ENCODE measurements at places on chromosomes 11 and 22. TPM values are rescaled to one million over a fixed set of nuclear protein-coding genes. Genes with fewer than 3 reads are reported as not detected.
A peak's percentile ranks its signal among the peaks of the same experiment; 100 is the strongest.

Gene MS4A13
- not detected for total RNA-seq

DNA sequence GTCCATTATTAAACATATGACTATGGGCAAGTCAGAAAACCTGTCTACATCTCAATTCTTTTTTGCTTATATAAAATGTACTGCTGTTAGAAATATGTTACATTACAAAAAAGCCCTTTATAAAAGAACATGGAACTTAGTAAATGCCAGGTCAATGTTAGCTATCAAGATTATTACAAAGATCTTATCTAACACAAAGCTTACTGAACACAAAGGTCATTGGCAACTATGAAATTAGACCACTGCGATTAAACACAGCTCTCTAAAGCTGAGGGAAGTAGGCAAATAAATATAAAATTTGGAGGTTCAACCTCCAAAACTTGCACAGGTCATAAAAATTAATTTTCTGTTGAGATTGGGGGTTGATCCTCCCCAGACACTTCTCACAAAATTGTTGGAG is 692.8 kb upstream of the CCDC90B start:
- no peaks in the 10 kb centered on the region for H3K36me3 ChIP-seq
- no peaks in the 10 kb centered on the region for H3K4me1 ChIP-seq
- no peak for DNase-seq

GRCh38 chr11:11237070-11237832 is 115.8 kb downstream of the CSNK2A3 start:
- no peaks in the 10 kb centered on the region for H3K36me3 ChIP-seq
- H3K4me3 ChIP-seq: no peak overlapping the region
- DNase-seq: no peak
- H3K27ac ChIP-seq: no peak overlapping the region
- H3K4me1 ChIP-seq: peaks cover 1% of the 10 kb centered on the region
- peaks cover 2% of the 10 kb centered on the region for H3K27me3 ChIP-seq

GRCh38 chr11:35010654-35011053 is 94.2 kb downstream of the PDHX start:
- peaks cover 2% of the 10 kb centered on the region for H3K27me3 ChIP-seq
- DNase-seq: no peak

DNA sequence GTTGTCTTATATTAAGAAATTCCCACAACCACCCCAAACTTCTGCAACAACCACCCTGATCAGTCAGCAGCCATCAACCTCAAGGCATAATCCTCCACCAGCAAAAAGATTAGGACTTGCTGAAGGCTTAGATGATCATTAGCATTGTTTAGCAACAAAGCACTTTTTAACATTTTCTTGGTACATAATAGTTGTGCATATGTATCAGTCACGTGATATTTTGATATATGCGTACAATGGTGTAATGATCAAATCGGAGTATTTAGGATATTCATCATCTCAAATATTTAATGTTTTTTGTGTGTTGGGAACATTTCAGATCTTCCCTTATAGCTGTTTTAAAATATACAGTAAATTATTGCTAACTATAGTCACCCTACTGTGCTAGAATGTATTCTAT is 73.5 kb upstream of the API5 start:
- H3K4me1 ChIP-seq: no peaks in the 10 kb centered on the region
- H3K27ac ChIP-seq: no peak overlapping the region

GRCh38 chr22:50621948-50622722 is 5.8 kb downstream of the ARSA start:
- H3K27ac ChIP-seq: peak overlapping the region; percentile 97
- H3K36me3 ChIP-seq: peaks cover 2% of the 10 kb centered on the region
- no peaks in the 10 kb centered on the region for H3K27me3 ChIP-seq
- peak; percentile 68 for DNase-seq
- peaks cover 43% of the 10 kb centered on the region for H3K4me1 ChIP-seq
- H3K4me3 ChIP-seq: peak overlapping the region; percentile 80

GRCh38 chr11:100816823-100817222 is 129.7 kb downstream of the ARHGAP42 start:
- H3K27ac ChIP-seq: no peak overlapping the region
- H3K36me3 ChIP-seq: no peaks in the 10 kb centered on the region
- no peak for DNase-seq
- H3K4me3 ChIP-seq: no peak overlapping the region

Measured in activated CD4-positive, alpha-beta T cell treated with anti-CD3 and anti-CD28 coated beads for 36 hours (primary cell).